ENCODE measurements at places on chromosomes 2 and 18. TPM values are rescaled to one million over a fixed set of nuclear protein-coding genes. Genes with fewer than 3 reads are reported as not detected.

GRCh38 chr18:69838620-69839411 is 108.9 kb downstream of the CD226 start:
- H3K36me3 ChIP-seq = no peaks in the 10 kb centered on the region
- peak; percentile 81 for DNase-seq
- H3K4me3 ChIP-seq = no peak overlapping the region
- no peak overlapping the region for H3K27ac ChIP-seq
- H3K27me3 ChIP-seq = no peaks in the 10 kb centered on the region

DNA sequence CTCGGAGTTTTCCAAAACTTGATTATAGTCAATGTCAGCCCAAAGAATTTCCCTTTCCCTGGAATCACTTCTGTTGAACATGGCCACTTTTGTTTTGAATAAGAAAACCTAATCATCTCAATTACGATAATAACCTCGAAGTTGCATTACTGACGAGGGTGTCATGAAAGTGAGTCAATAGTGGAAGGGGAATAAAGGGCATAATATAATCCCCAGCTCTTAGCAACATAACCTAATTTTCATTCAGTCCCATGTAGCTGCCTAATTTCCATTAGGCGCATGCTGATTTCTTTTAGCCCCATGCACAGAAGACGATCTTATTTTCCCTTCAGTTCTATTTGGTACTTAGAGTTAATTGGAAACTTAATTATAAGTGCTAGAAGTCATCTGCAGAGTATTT is 51.1 kb upstream of the RAPH1 start:
- peaks cover 13% of the 10 kb centered on the region for H3K4me1 ChIP-seq
- no peaks in the 10 kb centered on the region for H3K36me3 ChIP-seq
- no peak for DNase-seq

- DNase-seq = no peak
- peak overlapping the region; percentile 51 for H3K27ac ChIP-seq
- H3K4me3 ChIP-seq = no peak overlapping the region
- no peaks in the 10 kb centered on the region for H3K27me3 ChIP-seq
- no peaks in the 10 kb centered on the region for H3K36me3 ChIP-seq
These were observed 385.3 kb downstream of the RBM43 start for GRCh38 chr2:150876251-150876950.

- H3K36me3 ChIP-seq = peaks cover 23% of the 10 kb centered on the region
- H3K27ac ChIP-seq = no peak overlapping the region
- H3K4me1 ChIP-seq = no peaks in the 10 kb centered on the region
- DNase-seq = no peak
- H3K4me3 ChIP-seq = no peak overlapping the region
These were observed 55.7 kb downstream of the MSH6 start for GRCh38 chr2:47838686-47839085.

GRCh38 chr2:240053173-240054155 is at the start of gene OR6B3:
Gene OR6B3 (minus strand): TSS chr2:240053521.
- no peak within 1 kb of the TSS for H3K27ac ChIP-seq
- no peaks in the 10 kb centered on the region for H3K36me3 ChIP-seq
- no peak within 1 kb of the TSS for H3K4me3 ChIP-seq
- DNase-seq = no peak

- no peak for DNase-seq
- H3K27me3 ChIP-seq = no peaks in the 10 kb centered on the region
- H3K4me1 ChIP-seq = no peaks in the 10 kb centered on the region
- no peak overlapping the region for H3K27ac ChIP-seq
- 0 out of 2 replicates have a peak, but pooled peaks cover 6% of the 10 kb centered on the region for H3K36me3 ChIP-seq
- H3K4me3 ChIP-seq = no peak overlapping the region
These were observed 172.1 kb downstream of the UPP2 start for GRCh38 chr2:158273791-158274190.

- no peaks in the 10 kb centered on the region for H3K27me3 ChIP-seq
- H3K36me3 ChIP-seq = no peaks in the 10 kb centered on the region
- no peaks in the 10 kb centered on the region for H3K4me1 ChIP-seq
- H3K4me3 ChIP-seq = no peak overlapping the region
- DNase-seq = no peak
These were observed 3.2 kb downstream of the GPR17 start for GRCh38 chr2:127649100-127649611.

DNA sequence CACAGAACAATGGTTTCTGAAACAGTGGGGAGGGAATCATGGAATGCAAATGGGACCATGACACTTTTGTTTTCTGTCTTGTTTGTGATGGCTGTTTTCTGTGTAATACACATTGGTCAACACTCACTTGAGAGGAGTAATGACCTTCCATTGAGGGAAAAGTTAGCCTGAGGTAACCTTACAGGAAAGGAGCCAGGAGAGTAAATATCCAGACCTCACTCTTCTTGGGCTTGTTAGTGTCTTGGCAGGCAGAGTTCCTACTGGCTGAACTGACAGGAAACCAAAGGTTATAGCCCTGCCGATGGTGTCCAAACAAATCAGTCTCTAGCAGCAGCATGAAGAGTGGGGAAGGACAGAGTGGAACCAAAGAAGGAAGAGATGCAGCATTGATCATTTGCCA is 17.2 kb upstream of the RPRM start:
- no peaks in the 10 kb centered on the region for H3K4me1 ChIP-seq
- H3K27ac ChIP-seq = no peak overlapping the region
- H3K36me3 ChIP-seq = no peaks in the 10 kb centered on the region
- H3K27me3 ChIP-seq = no peaks in the 10 kb centered on the region
- no peak for DNase-seq
- no peak overlapping the region for H3K4me3 ChIP-seq

- DNase-seq = no peak
- no peak overlapping the region for H3K27ac ChIP-seq
- no peaks in the 10 kb centered on the region for H3K4me1 ChIP-seq
These were observed 70.9 kb upstream of the SPTBN1 start for GRCh38 chr2:54385271-54385670.

GRCh38 chr2:18271370-18272147 is 288.9 kb downstream of the RDH14 start:
- no peaks in the 10 kb centered on the region for H3K27me3 ChIP-seq
- H3K36me3 ChIP-seq = no peaks in the 10 kb centered on the region
- no peak overlapping the region for H3K27ac ChIP-seq
- DNase-seq = no peak

GRCh38 chr2:218418321-218418716 is 604 bp upstream of the VIL1 start:
- no peaks in the 10 kb centered on the region for H3K27me3 ChIP-seq
- H3K4me3 ChIP-seq = no peak overlapping the region
- H3K27ac ChIP-seq = no peak overlapping the region
- H3K36me3 ChIP-seq = no peaks in the 10 kb centered on the region
- H3K4me1 ChIP-seq = peaks cover 10% of the 10 kb centered on the region

DNA sequence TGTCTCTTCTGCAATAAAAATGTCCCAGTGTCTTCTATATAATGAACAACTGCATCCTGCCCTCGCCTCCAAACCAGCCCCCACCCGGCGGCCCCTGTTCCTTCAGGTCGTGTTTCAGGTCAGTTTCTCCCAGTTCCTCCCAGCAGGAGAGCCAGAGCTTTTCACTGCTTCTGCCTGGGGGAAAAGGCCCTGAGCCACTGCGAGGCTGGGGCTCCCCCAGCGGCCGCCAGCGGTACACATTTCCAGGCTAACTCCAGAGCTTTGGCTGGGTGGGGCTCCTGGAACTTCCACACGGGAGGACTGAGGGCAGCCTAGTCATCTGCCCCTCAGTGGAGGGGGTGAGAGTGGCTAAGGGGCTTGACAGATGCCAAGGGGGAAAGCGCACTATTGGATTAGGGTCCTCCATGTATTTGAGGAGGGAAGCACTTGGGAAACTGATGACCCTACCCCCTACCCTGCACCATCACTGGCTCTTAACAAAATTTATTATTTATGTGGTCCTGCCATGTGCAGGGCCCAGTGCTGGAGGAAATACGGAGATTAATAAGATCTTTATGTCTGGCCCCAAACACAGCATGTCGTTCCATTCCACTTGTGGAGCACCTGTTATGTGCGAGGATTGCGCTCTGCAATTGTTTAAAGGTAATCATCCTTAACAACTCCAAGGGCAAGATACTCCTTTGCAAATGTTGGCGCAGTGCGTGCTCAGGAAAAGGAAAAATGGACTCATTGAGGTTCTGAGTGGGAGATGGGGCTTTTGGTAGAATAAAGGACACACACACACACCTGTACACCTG is 17.3 kb upstream of the CYS1 start:
- no peaks in the 10 kb centered on the region for H3K36me3 ChIP-seq
- no peak overlapping the region for H3K4me3 ChIP-seq
- no peaks in the 10 kb centered on the region for H3K27me3 ChIP-seq

DNA sequence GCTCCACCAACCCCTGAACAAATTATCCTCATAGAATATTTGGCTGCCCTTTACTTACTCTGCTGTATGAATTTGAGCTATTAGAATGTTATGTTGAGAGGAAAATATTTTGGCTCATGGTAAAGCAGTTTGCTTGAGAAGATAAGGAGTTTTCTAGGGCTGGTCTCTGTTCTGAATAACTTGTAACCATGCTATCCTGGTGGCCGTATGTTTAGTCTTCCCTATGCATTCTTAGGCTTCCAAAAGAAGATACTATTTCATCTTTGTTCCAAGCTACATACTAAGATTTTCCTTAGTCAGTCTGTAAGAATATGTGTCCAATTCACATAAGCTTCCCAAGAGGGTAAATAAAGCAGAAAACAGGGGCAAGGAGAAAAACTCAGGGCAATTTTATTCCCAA is 1105.1 kb upstream of the PIK3C3 start:
- H3K36me3 ChIP-seq = no peaks in the 10 kb centered on the region
- peaks cover 9% of the 10 kb centered on the region for H3K4me1 ChIP-seq
- no peak overlapping the region for H3K27ac ChIP-seq
- no peaks in the 10 kb centered on the region for H3K27me3 ChIP-seq
- no peak overlapping the region for H3K4me3 ChIP-seq

- no peak overlapping the region for H3K4me3 ChIP-seq
- H3K27me3 ChIP-seq = no peaks in the 10 kb centered on the region
These were observed 137.1 kb downstream of the MCFD2 start for GRCh38 chr2:46778511-46778910.

DNA sequence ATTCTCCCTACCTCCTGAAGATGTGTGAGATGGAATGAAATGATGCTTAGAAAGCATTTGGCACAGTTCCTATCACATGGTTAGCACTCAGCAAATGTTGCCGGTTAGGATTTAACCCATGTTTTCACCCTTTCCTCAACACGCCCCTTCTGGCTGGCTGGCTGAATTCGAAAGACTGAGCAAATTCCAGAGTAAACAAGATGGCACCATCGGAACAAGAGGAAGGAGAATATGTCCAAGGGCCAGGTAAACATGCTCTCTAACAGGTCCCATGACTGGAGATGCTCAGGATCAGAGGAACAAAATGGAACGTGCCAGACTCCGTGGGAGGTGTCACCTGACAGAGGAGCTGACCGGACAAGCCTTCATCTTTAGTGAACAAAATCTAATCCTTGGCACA is 145.6 kb downstream of the ANKRD44 start:
- no peak overlapping the region for H3K27ac ChIP-seq
- H3K4me1 ChIP-seq = peaks cover 11% of the 10 kb centered on the region
- no peak overlapping the region for H3K4me3 ChIP-seq

DNA sequence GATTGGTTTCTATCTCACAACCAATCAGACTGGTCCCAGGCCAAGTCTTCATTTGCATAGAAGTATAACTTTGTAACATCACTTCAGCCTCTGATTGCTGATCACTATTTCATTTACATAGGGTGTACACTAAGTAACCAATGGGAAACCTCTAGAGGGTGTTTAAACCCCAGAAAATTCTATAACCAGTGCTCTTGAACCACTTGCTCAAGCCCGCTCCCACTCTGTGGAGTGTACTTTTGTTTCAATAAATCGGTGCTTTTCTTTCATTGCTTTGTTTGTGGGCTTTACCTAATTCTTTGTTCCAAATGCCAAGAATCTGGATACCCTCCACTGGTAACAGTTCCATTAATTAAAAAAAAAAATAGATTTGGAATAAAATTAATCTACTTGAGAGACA is 77.0 kb downstream of the TMEFF2 start:
- DNase-seq = no peak
- H3K36me3 ChIP-seq = no peaks in the 10 kb centered on the region
- H3K4me1 ChIP-seq = no peaks in the 10 kb centered on the region

DNA sequence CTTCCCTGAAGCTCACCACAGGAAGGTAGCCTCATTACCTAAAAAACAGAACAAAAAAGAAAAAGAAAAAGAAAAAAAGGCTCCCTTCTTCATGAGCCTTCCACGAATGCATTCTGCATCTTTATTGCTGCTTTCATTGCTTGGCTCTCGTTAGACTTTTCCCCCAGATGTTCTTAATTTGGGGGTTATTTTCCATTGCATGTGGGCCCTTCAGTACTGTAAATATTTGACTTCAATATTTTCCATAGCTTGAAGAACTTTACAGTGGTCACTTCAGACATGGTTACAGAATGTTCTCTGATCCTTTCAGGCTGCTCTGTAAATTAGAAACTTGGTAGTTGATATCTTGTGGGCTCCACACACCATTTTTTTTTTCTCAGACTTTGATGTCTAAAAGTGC is 65.6 kb upstream of the COPS8 start:
- H3K27ac ChIP-seq = no peak overlapping the region
- no peaks in the 10 kb centered on the region for H3K36me3 ChIP-seq
- H3K4me3 ChIP-seq = no peak overlapping the region
- no peaks in the 10 kb centered on the region for H3K4me1 ChIP-seq

- H3K27ac ChIP-seq = no peak overlapping the region
- H3K36me3 ChIP-seq = no peaks in the 10 kb centered on the region
- no peaks in the 10 kb centered on the region for H3K27me3 ChIP-seq
These were observed 7.1 kb downstream of the PPP1R1C start for GRCh38 chr2:181992776-181993175.

- no peak overlapping the region for H3K27ac ChIP-seq
- peak; percentile 62 for DNase-seq
These were observed 254.0 kb downstream of the KCNJ3 start for GRCh38 chr2:154952346-154952980.

DNA sequence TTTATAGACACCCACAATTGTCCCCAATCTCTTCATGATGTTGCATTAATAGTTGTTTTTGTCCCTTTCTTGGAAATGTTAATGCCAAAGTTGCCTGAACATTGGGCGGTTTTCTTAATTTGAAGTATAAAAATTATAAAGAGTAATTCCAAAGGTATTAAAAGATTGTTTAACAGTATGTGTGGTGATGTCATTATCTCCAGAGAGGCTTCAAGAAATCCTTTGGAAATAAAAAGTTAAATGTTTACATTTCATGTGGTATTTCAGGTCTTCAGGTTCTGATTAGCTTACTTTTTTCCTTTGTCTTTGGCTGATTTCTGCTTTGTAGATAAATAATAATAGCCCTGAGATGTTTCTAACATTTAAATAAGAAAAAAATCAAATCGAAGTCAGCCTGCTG is 29.3 kb upstream of the NOSTRIN start:
- no peaks in the 10 kb centered on the region for H3K27me3 ChIP-seq
- H3K27ac ChIP-seq = no peak overlapping the region
- H3K36me3 ChIP-seq = no peaks in the 10 kb centered on the region

SIX3 gene
- not detected for total RNA-seq

SOX11 gene
- total RNA-seq = 26.5 TPM

OTOS gene
- total RNA-seq = not detected

THSD7B gene
- 2.1 TPM for total RNA-seq

GCG gene
- not detected for total RNA-seq

IL36B gene
- total RNA-seq = not detected

RGPD8 gene
- 4.9 TPM for total RNA-seq

CHPF gene
- total RNA-seq = 252 TPM

RSAD2 gene
- total RNA-seq = 0.10 TPM

SNED1 gene
- 1.1 TPM for total RNA-seq

OSR1 gene
- total RNA-seq = not detected
